ENCODE measurements at places on chromosomes 6 and 20.

- DNase-seq: no peak
Measured at GRCh38 chr20:3932277-3932676, 43.1 kb downstream of the PANK2 start.

DNA sequence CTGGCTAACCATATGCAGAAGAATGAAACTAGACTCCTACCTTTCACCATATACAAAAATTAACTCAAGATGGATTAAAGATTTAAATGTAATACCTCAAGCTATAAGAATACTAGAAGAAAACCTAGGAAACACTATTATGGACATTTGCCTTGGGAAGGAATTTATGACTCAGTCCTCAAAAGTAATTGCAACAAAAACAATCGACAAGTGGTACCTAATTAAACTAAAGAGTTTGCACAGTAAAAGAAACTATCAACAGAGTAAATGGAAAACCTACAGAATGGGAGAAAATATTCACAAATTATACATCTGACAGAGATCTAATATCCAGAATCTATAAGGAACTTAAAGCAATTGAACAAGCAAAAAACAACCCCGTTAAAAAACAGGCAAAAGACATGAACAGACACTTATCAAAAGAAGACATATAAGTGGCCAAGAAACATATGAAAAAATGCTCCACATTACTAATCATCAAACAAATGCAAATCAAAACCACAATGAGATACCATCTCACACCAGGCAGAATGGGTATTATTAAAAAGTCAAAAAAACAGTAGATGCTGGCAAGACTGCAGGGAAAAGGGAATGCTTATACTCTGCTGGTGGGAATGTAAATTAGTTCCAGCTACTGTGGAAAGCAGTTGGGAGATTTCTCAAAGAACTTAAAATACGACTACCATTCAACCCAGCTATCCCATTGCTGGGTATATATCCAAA, 31.9 kb downstream of the RALGAPB start:
- DNase-seq: no peak

DNA sequence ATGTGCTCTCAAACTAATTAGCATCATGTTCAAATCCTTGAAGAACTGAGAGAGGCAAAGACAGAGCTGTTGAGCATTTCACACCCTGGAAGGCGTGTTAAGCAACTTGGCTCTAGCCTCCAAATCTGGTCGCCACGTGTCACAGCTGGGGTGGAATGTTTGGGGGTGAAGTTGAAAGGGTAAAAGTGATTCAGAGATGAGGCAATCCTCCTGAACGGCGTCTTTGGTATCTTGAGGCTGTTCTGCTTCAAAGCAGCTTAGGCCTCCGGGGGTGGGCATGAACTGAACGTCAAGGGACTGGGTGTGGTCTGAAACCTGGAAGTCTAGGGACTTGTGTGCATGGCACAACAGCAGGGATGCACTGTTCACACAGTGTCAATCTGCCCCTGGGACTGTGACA, 62.3 kb downstream of the TRAM2 start:
- DNase-seq: no peak

DNA sequence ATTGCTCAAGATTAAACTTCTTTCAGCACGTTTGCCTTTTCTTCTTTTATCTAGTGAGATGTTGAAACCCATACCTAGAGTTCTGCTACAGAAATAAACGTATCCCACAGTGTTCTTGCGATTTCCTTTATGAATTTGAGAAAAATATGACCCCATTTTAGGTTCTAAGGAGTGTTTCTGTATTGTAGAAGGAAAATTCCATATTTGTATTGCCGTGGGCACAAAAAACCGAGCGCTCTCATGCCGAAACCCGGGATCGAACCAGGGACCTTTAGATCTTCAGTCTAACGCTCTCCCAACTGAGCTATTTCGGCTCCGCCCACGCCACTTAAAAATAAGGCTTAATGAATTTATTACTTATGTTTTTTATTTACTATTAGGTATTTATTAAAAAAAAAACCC, 23.7 kb downstream of the ZNF311 start:
- peak; percentile 71 for DNase-seq

GRCh38 chr6:85081102-85081501, 316.7 kb upstream of the TBX18 start:
- DNase-seq: no peak

- DNase-seq: no peak
Measured at GRCh38 chr20:57913156-57913930, 203.5 kb upstream of the PMEPA1 start.
